ENCODE measurements at places on chromosomes 4 and X.

DNA sequence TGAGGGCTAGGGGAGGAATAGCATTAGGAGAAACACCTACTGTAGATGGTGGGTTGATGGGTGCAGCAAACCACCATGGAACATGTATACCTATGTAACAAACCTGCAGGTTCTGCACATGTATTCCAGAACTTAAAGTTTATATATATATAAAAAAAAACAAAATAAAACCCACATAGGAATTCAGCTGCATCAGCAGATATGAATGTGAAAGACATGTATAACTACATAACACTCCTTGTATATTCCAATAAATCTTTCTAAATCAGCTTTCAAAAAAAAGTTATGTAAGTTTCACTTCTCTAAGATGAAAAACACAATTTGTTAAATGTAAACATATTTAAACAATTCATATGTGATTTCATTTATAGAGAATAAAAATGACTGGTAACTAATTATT is 6.0 kb downstream of the GC start:
- no peak for ATAC-seq

DNA sequence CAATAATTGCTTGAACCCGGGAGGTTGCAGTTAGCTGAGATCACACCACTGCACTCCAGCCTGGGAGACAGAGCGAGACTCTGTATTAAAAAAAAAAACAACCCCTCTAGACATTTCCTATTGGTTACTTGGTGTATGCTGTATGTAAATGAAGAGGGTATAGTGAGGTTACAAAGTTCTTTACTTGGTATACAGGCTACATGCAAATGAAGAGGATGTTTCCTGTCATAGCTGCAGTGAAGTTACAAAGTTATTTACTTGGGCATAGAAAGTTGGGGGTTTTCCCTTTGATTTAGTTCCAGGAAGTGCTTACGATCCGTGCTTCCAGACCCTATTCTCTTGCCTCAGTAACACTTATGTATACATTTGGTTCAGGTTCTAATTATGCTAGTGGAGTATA is 38.4 kb upstream of the CLNK start:
- ATAC-seq: peak; percentile 47

DNA sequence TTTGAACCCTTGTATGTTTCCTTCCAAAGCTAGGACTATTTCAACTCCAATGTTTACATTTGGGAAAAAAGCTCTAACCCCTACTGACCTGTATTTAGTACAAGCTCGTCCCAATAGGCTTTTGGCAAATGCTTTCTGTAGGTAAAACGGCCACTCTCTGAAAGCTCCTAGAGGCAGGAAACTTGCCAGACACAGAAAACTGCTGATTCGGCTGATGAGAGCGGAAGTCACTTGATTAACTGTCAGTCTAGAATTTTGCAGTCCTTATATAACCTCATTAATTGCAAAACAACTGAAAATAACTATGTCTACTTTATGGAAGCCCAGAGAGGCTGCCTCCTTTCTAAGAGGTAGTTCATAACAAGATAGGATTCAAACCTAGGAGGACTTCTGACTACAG is 108.1 kb downstream of the TSPAN7 start:
- ATAC-seq: no peak

DNA sequence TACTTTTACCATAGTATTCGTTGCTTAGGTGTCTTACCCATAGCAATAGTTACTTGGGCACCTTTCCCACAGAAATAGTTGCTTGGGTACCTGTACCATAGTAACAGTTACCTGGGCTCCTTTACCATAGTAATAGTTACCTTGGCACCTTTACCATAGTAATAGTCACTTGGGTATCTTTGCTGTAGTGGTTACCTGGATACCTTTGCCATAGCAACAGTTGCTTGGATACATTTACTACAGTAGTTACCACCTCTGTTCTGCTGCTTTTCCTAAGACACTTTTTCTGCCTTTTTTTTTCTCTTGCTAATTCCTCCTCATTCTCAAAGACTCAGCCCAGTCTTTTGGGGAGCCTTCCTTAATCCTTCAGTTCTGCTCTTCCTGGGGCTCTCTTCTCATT is 272.8 kb upstream of the PUDP start:
- no peak for ATAC-seq

DNA sequence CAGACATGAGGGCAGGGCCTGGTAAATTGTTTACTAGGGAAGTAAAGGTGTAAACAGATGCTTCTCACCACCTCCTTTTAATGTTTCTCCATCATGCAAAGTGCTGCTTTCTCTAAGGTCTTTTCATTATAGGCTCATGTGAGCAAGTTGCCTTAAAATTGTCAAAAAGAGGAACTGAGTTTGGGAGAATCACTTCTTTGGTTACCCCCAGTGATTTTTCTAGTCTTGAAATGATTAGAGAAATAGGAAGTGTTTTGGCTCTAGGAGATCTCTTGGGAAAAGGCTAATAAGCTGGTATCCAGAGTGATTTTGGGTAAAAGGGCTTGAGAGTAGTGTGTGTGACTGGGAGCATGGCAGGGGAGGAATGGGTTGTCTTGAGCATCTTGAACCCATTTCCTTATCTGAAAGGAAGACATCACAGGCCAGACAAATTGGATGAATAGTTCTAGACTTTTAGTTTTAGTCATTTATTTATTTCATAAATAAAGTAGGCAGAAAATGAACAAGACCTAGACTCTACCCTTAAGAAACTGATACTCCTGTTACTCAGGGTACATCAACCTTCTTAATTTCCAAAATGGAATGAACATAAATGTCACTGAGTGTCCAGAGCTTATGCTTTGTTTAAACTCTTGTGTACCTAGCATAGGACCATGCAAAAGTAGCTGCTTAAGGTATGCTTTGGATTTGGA is 14.2 kb downstream of the GRPR start:
- no peak for ATAC-seq

DNA sequence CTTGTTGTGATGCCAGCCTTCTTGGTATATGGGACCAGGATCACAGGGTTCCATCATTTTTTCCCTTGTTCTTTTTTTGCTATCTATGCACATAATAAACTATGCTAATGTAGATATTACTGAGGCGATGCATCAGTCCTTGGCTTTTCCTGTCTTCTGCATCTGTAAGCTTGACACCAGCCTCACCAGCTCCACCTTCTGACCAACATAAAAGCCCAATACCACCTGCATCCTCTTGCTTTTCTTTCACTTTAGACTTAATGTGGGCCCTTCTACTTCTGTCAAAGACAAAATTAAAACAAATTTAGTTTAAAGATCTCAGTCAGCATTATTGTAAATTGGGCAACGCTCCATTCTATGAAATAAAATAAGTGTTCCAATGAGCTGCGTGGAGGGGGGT is 1718.8 kb upstream of the PCDH10 start:
- ATAC-seq: no peak

DNA sequence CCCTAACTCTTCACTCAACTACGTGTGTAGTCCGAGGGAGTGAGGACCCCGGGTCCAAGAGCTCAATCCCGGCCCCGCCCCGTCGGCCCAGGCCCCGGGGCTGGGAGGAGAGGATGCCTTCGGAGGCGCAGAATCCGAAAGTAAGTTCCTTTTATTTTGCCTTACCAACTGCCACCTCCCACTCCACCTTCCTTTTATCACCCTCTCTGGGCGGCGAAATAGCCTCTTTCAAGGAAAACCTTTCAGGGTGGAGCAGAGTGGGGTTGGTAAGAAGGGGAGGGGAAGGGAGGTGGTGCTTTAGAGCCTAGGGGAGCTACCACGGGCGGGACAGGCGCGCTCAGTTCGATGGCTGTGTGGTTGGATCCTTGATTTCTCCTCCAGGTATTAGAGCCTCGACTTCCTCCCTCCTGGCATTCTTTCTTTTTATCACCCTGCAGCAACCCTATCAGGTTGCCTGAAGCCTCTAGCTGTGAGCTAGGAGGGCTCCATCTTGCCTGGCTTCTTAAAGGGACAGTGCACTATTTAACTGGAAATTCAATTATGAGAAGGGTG is 191.2 kb downstream of the RRAGB start:
- peak; percentile 51 for ATAC-seq

GRCh38 chr4:87551361-87551760 is 22.2 kb upstream of the SPARCL1 start:
- ATAC-seq: no peak

GRCh38 chr4:77819404-77819842 is 255 bp upstream of the CNOT6L start:
- peak; percentile 0 for ATAC-seq
